ENCODE measurements at places on chromosomes 5 and 9.

GRCh38 chr9:95032580-95033341 is 284.7 kb downstream of the FANCC start:
- DNase-seq: no peak

GRCh38 chr9:77543131-77543822 is 104.8 kb downstream of the GNA14 start:
- no peak for DNase-seq

DNA sequence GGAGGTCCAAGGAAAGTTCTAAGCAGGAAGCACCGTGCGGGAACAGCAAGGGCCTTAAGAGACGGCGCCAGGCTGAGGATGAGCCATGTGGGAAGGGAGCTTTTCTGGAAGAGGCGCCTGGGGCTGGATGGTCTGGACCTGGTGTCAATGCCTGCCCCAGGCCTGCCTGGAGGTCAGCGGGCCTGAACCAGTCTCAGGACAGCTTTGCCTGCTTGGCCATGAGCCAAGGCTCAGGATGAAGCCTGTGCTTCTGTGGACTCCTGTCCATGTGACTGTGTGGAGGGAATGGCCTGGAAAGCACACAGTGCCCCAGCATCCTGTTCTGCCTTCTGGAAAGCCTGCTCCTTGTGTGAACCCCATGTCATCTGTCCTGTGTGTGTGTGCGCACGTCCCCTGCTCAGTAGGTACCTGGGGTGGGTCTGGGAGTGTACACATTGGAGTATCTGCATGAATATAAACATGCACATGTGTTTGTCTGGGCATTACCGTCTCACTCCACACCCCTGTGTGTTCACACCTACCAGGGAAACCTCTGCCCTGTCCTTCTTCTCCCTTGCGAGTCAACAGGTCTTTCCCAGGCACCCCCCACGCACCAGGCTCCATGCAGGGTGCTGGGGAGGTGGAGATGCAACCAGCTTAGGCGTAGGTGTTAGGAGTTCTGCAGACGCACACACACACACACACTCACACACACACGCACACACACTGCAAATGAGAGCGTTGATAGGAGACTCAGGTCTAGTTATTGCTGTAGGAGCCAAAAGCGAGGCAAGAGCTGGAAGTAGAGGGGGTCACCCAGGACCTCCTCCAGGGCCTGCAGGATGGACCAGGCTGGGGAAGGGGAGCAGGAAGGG is 24.8 kb downstream of the DAB2IP start:
- no peak for DNase-seq

DNA sequence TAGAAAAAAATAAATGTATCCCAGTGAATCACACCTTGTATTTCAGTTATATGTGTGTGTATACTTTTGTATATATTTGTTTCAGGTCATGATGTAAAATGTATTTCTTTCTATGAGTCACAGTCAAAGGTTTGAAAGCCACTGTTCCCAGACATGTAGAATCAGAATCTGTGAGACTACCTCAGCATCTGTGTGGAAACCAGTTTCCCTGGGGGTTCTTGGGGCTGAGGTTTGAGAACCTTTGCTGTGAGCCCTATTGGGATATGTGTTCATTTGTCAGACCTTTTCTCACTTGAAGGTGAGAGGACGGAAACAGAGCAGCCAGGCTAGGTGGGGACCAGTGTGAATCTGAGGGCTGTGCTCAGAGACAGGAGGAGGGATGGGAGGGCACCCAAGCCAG is 78.7 kb upstream of the SAP30L start:
- DNase-seq: no peak

Measured in stimulated activated CD8-positive, alpha-beta memory T cell treated with anti-CD3 and anti-CD28 coated beads, Interleukin-4, amount 100 ng/mL, for 1 hour (primary cell).